ENCODE measurements at places on chromosomes 12 and 14.

DNA sequence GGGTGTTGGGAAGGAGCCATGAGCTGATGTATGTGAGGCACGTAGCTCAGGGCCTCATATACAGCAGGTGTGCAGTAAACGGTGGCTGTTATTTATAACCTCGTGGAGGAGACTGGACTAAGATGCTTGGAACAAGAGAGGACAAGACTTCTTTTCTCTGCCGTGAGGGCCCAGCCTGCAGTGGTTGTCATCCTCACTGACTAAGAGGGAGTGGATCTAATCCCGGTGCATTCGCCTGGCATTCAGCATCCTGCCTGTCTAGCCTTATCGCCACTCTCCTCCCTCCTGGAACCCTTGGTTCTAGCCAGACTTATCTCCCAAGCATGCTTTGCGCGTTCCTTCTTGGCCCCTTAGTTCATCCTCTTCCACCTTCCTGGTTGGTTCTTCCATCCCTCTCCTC, 3.9 kb downstream of the TSPAN9 start:
- no peak for DNase-seq

DNA sequence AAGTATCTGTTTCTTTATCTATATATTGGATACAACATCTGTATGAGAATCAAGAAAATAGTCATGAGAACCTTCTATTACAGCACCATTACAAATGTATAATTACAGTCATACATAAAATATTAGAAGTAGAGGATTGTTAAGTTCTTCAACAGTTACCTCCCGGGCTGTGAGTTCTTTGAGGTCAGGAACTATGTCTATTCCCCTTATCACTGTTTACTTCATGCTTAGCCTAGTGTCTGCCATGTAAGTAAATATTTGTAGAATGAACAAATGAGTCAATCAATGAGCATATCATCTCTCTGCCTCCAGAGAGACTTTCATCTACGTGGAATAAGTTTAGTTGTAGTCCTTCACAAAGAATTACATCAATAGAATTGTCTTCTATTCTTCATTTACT, 47.2 kb downstream of the PUS7L start:
- no peak for DNase-seq

DNA sequence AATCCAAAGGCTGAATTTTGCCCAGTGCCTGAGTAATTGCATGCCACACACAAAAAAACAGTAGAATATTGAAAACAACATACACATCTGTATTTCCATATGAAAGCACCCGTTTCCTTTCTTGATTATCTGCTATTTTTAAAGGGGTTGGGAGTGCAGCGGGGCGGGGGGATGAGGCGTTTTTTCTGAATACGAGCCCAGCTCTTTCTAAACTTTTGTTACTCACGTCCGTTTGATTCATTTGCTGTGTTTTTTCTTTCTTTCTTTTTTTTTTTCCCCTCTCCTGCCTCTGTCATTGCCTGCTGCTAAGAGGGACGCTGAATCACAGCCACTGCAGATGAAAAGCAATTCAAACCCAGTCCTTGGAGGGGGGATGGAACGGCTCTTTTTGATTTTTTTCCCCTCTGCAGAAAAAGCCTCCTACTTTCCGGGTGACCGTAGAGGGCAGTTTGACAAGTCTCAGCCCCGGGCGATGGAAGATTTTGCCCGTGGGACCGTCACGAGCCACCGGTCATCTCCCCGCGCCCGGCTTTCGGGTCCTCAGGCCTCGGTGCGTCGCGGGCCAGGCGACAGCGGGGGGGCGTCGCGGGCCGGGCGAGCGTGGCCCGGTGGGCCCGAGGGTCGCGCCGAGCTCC, 572 bp upstream of the RASSF8 start:
- DNase-seq, result peak; percentile 72

- DNase-seq, result no peak
These were observed 7.4 kb upstream of the PTGES3 start for GRCh38 chr12:56695327-56696101.

DNA sequence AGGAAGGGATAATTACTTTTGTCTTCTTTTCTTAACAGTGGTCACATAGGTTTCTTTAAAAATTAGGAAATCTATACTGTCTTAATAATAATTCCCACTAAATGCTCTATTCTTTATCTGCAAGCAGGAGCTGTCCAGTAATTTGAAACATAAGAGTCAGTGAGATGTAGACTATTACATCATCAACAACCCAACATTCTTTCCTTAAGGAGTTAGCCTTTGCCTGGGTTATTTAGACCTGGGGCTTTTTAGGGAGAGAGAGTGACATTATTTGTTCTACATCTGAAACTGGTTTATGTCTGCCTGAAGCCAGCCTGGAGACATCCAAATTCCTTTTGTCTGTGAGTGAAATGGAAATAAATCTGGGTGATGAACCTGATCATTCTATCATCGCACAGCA, 294.4 kb downstream of the TMTC2 start:
- no peak for DNase-seq

DNA sequence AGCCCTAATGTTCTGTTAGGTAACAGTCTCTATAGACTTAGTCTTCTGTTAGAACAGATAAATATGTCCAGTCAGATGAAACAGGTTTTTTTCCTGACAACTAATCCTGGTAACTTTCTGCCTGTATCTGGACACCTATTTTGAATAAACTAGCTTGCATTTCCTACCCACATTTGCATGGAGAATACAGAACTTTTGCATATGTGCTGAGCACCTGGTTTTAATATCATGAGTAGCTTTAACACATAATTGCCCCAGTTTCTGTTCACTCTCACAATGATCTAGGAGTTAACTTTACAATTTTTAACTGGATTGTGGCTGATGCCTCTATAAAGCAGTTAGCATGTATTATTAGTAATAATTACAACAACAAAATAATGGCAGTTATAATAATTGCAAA, 111.7 kb downstream of the KTN1 start:
- no peak for DNase-seq

DNA sequence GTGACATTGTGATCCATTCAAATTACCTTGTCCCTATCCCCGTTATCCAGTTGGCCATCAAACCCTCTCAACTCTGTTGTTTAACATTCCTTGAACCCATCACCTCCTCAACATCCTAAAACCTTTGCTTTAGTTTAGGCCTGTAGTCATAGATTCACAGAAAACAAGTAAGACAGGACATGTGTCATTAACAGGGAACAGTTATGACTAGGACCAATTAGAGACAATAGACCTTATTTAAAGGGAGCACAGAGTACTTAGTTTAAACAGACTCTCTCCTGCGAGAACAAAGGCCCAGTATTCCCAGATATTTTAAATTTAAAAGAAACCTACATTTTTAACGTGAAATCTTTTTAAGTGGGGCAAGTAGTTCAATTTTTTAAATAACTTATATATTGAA, 20.0 kb upstream of the HELB start:
- DNase-seq, result no peak

GRCh38 chr12:2266666-2267620, 214.2 kb downstream of the CACNA1C start:
- no peak for DNase-seq

DNA sequence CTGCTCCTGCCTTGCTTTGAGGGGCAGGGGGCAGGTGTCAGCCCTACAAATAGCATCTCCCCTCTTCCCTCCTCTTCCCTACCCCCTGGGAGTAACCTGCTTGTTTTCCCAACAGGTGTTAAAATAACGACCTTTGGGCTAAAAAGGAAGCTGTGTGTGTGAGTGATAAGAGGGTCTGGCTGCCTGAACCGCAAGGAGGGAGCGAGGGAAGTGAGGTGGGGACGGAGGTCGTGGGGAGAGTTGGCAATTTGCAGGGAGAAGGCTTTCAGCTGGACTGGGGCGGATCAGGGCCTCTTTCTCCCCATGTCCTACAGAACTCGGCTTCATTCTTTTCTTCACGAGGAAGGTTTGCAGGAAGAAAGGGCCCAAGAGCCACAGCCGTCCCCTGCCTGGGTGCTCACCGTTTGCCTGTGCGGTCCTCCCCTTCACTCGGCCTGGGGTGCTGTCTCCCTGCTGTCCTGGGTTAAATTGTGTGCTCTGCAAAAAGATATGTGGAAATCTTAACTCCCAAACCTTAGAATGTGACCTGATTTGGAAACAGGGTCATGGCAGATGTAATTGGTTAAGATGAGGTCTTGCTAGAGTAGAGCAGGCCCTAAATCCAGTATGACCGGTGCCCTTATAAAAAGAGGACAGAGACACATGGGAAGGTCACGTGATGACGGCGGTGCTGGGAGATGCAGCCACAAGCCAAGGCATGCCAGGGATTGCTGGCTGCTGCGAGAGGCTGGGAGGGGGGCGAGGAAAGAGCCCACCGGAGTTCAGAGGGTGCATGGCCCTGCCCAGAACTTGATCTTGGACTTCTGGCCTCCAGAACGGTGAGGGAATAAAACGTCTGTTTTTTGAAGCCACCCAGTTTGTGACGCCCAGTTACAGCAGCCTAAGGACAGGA, 38.7 kb upstream of the NCOR2 start:
- no peak for DNase-seq

DNA sequence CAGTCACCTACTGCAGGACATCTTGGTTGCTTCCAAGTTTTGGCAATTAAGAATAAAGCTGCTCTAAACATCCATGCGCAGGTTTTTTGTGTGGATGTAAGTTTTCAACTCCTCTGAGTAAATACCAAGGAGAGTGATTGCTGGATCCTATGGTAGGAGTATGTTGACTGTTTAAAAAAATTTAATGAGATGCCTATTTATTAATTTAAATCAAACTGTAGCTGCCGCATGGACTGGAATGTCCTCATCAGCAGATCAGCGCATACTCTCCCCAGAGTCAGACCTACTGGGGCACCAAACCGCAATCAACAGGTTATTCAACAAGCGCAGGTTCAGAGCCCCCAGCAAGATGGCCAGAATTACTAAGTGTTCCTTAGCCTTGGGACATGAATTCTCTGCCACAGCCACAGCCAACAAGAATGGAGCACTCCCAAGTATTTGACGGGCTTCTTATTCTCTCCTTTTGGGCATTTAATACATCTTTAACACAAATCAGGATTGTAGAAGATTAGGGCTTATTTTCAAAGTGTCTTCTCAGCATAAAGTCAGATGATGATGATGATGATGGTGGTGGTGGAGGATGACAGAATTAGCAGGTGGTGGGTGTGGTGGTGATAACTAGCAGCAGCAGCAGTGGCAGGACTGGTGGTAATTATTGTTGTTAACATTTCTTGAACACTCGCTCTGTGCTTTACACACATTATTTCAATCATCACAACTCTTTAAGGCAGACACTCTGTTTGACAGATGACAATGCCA, 170.7 kb downstream of the CHST11 start:
- no peak for DNase-seq

DNA sequence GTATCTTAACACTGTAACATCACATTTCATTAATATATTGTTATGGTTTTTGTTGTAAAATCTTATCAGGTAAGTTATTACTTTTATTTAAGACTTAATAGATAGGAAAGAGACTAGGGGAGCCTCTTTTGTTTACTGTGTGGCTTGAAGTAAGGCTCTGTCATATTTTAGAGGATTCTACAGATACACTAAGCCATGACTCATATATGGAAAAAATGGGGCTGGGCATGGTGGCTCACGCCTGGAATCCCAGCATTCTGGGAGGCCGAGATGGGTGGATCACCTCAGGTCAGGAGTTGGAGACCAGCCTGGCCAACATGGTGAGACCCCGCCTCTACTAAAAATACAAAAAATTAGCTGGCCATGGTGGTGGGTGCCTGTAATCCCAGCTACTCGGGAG, 23.6 kb upstream of the NPFF start:
- no peak for DNase-seq

- DNase-seq, result no peak
These were observed 101.6 kb upstream of the PLEKHG7 start for GRCh38 chr12:92601176-92601575.

DNA sequence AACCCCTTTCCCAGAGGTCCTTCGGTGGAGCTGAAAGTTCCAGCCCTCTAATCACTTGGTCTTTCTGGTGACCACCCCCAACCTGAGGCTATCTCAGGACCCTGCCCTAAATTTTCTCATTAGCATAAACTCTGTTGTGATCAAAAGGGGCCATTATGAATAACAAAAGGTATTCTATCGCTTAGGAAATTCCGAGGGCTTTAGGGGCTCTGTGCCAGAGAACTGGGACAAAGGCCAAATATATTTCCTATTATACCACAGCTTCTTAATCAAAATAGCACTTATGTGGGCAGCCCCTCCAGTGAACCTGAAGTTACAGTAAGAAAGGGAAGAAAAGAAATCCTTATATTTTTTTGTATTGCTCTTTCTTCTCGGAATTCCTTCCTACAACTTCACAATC, 125.3 kb upstream of the NPAS3 start:
- no peak for DNase-seq

DNA sequence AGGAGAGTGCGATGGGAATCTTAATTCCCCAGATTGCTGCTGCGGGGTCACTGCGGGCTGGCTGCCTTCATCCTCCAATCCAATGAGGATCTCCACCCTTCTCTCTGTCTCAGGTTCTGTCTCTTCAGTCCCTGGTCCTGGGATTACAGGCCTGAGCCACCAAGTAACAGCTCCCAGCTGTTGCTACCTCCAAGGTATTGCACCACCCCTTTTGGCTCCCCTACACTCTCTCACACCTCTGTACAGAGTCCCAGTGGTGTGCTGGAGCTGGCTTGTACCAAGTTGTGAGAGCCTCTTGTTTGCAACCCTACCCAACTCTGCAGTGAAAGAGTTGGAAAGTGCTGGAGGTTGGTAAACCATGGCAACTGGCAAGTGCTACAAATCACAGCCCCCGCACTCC, 10.0 kb upstream of the RILPL1 start:
- DNase-seq, result no peak

- DNase-seq, result no peak
These were observed 42.9 kb upstream of the SINHCAF start for GRCh38 chr12:31368666-31369361.

GRCh38 chr14:68369281-68370056, 423.4 kb downstream of the ZFP36L1 start:
- DNase-seq, result no peak

- DNase-seq, result no peak
These were observed 259.3 kb downstream of the PPFIA2 start for GRCh38 chr12:81499809-81500208.

GRCh38 chr12:84506282-84506681, 406.3 kb downstream of the SLC6A15 start:
- no peak for DNase-seq

GRCh38 chr12:42511656-42512055, 77.9 kb downstream of the PRICKLE1 start:
- DNase-seq, result no peak

- no peak for DNase-seq
These were observed 186.2 kb downstream of the DUSP6 start for GRCh38 chr12:89166121-89166520.

DNA sequence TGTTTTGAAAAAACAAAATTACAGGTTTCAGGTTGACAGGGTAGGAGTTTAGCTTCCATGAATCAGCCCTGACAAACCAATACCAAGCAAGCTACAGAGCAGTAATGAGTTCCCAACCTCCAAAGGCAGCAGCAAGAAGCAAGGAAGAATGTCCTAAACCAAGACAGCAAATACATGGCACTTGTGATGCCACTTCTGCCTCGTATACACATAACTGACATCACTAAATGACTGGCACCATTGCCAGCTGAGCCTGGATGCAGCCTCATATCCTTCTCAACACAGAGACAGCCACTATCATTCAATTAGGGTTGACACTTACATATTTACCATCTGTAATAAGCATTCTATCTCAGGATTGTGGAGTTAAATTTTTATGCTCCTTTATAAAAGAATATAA, 35.0 kb upstream of the MDM1 start:
- no peak for DNase-seq

Measured in HS-27A (cell line).